Stimulated activated CD4-positive, alpha-beta T cell treated with anti-CD3 and anti-CD28 coated beads, Interleukin-12 subunit alpha, Interleukin-12 subunit beta, amount 100 ng/mL, for 48 hours (primary cell): ENCODE measurements at places on chromosomes 3 and 15.

DNA sequence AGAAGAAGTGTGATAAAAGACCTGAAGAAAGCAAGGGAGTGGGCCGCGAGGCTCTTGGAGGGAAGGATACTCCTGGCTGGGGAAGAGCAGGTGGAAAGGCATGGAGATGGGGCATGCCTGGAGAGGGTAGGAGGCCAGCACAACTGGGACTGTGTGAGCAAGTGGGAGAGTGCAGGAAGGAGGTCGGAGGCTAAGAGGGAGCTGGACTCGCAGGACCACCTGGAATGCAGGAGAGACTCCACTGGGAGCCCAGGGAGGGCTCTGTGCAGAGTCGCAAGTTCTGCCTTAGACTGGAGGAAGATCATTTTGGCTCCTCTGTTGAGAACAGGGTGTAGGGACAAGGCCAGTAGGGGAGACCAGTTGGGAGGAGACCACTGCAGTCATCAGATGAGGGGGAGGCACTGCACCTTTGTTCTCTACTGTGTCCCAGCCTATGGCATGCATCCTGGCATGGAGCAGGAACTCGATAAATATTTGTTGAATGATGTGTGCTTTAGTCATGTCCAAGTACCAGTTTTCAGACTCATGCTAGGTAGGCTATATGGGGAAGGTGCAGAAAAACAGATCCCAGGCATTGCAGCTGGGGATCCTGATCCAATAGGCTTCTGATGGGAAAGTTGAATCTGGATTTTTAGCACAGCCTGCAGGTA lies 13.7 kb downstream of the FAM107A start:
- no peak for DNase-seq

- DNase-seq: no peak
Observed at GRCh38 chr15:90062462-90062932, 39.8 kb downstream of the IDH2 start.

DNA sequence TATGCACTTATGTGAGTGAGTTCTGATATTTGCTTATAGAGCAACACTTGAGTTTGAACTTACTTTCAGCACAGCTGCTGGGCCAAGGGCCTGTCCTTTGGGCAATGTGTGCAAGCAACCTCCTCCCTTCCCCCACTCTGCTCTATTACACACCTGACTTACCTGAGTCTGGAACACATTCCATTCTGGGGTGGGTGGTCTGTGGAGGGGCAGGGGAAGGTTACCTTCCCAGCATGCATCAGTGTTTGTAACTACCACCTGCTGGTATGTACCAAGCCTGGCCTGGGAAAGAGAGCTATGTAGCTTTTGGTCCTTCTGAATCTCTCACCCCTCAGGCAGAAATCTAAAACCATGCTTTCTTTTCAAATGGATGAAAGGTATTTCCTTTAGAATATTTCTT lies 103.0 kb downstream of the ISL2 start:
- no peak for DNase-seq

GRCh38 chr15:86493884-86494283 lies 414.2 kb downstream of the AGBL1 start:
- no peak for DNase-seq

DNA sequence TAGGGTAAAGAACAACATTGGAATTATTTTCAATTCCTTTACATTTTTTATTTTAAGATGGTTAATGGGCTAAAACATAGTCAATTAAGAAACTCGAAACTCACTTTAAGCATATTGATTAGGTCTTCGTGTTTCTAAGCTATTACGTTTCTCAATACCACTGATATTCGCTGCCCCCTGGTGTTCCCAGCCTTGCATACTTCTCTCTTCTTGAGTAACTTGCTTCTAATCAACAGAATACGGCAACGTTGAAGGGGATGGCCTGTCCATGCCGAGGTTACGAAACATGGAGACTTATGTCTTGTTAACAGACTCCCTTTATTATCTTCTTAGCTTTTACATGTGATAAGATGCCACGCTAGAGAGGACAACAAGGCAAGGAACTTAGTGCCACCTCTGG lies 43.6 kb downstream of the ROBO1 start:
- DNase-seq: no peak

- no peak for DNase-seq
Observed at GRCh38 chr3:49841806-49842205, 14.6 kb downstream of the TRAIP start.

DNA sequence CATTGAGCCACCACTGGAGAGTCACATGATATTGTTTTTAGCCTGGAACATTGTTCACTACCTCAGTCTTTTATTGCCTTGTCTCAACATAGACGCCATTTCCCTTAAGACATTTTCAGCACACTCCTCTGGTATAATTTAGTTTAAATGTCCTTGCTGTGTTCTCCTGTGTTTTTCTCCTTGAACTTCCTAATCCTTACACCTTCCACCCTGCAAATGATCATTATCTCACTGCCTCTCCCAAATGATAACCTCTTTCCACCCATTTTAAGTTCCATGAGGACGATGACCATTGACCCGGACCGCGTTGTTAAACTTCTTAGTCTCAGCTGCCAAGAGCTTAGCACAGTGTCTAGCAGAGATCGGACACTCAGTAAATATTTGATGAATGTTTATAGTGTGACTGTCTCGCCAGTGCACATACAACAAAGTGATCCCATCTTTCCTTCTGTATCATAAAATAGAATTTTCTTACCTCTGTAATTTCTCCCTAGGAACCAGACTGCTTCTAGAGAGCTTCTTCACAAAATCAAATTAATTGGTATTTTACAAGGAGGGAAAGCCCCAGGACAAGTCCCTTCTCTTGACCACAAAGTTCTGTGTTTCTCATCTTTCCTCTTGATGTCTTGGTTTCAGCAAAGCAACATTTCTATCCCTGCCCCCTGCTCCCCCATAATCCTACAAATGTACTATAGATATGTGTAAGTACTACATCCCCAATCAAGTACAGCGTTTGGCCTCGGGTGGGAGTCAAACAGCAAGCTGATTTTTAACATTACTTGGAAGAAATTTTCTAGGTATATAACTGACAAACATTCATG lies 429.6 kb downstream of the LPP start:
- peak; percentile 26 for DNase-seq

GRCh38 chr3:184597829-184598573 lies 36.4 kb downstream of the EPHB3 start:
- no peak for DNase-seq

GRCh38 chr3:171156401-171157010 lies 130.0 kb upstream of the SLC2A2 start:
- DNase-seq: no peak

DNA sequence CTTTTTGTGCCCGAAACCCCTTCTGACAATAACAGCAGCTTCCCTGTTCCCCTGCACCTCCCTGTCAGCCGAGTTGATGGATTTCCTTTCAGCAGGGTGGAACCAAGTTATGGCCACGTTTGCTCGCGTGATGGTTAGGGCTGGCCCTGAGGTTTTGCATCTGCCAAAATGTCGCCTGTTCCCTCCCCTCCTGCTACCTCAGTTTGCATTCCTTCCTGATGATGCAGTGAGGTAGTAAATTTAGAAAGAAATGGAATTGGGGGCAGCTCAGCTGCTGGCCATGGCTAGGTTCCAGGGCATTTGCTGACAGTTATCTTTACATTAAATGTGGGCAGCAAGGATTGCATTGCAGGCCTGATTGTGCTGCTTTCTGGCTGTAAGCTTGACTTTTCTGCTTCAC lies 13.2 kb downstream of the LIMD1 start:
- DNase-seq: no peak

GRCh38 chr15:57861815-57862586 lies 155.5 kb downstream of the POLR2M start:
- DNase-seq: no peak

DNA sequence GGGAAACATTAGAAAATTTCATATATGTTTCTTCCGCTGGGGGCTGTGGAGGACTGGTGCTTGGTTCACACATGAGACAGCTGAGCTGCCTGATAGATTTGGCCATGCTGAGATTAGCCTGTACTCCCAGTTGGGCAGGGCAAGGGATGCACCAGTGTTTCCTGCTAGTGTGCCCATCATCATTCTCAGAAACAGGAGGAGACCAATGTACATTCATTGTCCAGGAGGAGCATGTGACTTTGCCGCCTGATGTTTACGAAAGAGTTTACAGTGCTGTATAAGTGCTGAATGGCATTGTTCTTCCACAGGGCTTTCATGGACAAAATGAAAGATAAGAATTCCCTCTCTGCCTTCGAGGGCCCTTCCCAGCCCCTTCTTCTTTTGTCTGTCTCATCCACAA lies 311.1 kb upstream of the THBS1 start:
- DNase-seq: no peak

DNA sequence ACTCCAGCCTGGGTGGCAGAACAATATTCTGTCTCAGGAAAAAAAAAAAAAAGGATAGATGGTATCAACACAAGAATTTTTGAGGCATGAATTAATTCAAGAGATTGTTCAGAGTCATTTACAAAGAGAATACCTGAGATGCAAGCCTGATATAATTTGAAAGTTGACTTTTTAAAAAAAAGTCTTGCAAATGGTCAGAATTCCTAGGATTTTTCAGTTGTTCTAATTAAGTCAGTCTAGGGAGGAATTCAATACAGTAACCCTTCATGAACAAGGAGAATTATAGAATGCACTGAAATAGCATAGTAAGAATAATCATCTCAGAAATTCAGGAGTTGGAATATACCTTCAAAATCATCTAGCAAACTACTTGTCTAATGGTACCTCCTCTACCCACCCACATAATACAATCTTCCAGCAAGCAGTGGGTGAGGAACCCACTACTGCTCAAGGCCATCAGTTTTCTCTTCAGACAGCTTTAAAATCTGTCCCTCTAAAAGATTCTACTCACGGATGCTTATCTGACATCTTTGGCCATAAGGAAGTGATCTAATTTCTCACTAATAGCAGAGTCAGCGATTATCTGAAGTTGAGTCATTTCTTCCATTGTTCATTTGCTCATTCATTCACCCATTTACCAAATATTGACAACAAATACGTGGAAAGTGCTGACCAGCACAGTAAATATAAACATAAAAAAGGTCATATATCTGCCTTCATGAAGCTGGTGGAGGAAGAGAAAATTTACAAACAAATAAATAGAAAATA lies 159.6 kb downstream of the GREM1 start:
- DNase-seq: no peak

DNA sequence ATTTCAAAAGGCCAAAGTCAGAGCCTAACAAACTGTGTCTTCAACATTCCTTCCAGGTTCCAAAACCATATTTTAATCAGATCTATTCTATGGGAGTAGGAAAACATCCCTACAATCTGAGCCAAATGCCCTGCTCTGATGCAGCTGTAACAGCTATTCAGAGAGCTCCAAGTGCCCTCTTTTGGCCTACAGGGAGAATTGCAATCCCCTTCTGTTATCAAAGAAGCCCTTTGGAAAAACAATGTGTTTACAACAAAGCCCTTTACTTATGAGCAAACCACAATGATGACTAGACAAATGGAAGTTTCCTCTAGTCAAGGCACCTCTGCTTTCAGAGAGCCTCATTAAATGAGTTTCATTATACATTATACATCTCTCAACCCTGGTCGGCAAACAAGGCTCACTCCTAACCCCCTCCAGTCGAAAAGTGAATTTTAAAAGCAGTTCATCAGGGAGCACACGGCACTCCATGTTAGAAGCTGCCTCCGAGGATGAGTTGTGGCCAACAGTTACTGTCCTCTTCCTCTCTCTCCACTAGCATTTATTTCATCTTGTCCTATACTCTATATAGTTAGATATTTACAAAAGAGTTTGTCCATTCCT lies 42.6 kb upstream of the TMCO5A start:
- no peak for DNase-seq

DNA sequence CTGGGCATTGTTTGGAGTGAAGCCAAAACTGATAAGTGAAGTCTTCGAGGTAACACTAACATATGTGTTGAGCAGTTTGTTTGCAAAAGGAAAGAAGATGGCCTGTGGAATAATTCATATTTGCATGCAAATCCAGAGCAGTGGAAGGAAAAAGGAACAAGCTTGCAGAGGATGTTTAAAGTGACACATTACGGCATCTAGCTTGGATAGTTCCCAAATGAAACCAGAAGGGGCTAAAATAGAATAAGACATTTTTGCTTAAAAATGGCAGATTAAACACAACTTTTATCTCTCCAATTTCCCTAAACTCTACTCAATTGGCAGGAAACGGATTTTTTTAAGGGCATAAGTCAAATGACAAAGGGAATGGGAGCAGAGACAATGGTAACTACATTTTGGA lies 25.4 kb upstream of the RYK start:
- no peak for DNase-seq

GRCh38 chr3:105360003-105360402 lies 6.7 kb upstream of the ALCAM start:
- DNase-seq: no peak

GRCh38 chr15:96585484-96586386 lies 255.2 kb downstream of the NR2F2 start:
- DNase-seq: no peak

DNA sequence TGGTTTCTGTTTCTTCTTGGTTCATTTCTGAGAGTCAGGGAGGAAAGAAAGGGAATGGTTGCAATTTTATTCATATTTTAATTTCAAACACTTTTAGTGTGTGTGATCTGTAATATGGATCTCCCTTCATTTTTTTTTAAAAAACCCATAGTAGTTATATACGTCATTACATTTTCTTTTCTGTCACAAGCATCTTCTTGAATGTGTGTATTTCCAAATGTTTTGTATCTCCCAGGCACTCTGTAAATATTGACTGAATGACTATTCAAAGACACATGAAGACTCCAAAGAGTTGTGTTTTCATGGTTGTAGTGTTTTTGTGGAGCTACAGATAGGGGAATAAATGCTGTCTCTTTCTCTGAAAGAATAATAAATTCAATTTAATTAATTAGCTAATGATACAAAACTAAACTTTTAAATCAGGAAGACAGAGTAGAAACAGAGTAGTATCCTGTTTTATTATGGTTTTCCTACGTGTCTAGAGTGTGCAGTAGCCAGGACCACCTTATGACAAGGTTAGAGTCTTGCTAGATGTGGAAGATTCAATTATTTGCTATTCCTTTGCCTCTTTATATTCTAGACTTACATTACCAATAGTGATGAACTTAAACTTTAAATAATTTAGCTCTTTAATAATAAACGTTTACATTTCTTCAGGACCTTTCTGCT lies 35.5 kb downstream of the NECTIN3 start:
- no peak for DNase-seq

- no peak for DNase-seq
Observed at GRCh38 chr3:128841926-128842920, 37.2 kb upstream of the ACAD9 start.

- DNase-seq: no peak
Observed at GRCh38 chr3:102000620-102001209, 151.4 kb downstream of the NFKBIZ start.

- DNase-seq: no peak
Observed at GRCh38 chr3:67983166-67983565, 328.8 kb upstream of the SUCLG2 start.

DNA sequence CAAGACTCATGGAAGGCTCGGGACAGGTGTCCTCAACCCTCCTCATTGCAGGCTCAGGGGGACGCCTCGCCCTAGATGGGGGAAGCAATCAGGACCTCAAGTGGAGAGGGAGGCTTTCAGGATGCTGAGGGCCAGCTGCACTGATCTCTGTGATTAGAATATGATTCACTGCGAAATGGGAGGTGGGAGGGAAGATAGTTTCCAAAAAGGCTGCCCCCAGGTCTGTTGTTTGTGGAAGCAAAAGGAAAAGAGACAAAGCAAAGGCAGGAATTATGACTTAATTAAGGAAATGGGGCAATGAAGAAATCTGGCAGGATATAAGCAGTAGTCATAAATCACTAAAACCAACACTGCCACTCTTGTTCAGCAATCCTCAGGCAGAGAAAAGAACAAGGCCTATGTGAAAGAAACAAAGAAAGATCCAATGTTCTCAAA lies 85.6 kb upstream of the ABHD17C start:
- DNase-seq: no peak
